GM04503 (cell line): ENCODE measurements at places on chromosomes 7 and 10.

- no peak for DNase-seq
Observed at GRCh38 chr7:75892634-75893272, 13.9 kb downstream of the RHBDD2 start.

- DNase-seq: no peak
Observed at GRCh38 chr7:36814311-36814710, 90.0 kb upstream of the AOAH start.

DNA sequence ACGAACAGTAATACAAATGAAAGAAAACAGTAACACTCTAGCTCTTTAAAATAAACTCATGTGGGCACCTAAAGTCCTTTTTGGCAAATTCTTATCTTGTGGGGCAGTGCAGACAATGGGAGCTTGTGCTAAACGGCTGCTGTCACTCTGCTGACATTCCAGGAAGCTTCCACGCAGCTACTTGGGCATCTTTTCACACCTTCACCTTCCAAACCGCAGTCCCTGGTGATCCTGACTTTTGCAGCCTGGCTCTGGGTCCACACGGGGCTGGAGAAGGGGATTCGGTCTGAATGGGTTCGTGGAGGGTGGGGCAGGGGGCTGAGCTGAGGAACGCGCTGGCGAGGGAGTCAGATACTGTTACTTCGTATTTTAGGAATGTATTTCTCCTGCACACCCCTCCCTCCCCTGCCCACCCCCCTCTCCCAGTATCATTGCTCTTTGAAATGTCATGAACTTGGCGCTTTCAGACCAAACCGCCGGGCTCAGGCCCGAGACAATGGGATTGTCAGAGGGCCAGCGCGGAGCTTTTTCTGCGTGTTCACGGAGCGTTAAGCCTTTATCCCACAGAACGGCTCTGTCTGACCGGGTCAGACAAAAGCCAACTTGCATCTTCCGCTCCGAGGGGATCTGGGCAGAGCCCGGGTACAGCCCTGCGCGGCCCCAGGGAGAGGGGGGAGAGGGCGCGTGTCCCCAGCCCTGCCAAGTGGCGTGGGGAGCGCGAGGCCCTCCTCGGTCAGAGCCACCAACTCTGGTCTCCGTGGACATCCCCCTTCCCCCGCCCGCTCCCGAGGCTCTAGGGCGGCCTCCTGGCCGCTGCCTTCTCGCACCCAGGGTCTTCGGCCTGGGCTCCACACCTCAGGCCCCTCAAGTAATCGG lies 76.7 kb upstream of the EN2 start:
- DNase-seq: no peak

- no peak for DNase-seq
Observed at GRCh38 chr10:132612571-132613504, 75.3 kb downstream of the INPP5A start.

- no peak for DNase-seq
Observed at GRCh38 chr7:142891490-142892082, 6.0 kb upstream of the TRPV6 start.

GRCh38 chr10:58511765-58512490 lies 744 bp upstream of the BICC1 start:
- no peak for DNase-seq

DNA sequence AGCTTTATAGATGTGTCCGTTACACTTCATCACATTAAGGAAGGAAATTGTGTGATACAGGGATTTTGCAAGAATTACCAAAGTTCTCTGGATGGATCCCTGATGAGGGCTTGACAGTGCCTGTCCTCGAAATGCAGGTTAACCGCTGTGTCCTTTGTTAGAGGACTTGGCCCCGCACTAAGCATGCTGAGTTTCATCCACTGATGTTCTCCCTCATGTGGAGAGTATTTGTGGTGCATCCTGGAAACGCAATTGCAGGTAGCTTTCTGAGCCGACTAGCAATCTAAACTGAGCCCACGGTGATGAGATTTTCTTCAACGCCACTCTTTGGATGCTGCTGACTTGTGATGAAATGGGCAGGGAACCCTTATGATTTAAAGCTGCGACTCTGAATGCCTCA lies 71.9 kb upstream of the STK17A start:
- DNase-seq: no peak

GRCh38 chr7:132531562-132531961 lies 44.7 kb downstream of the PLXNA4 start:
- no peak for DNase-seq

DNA sequence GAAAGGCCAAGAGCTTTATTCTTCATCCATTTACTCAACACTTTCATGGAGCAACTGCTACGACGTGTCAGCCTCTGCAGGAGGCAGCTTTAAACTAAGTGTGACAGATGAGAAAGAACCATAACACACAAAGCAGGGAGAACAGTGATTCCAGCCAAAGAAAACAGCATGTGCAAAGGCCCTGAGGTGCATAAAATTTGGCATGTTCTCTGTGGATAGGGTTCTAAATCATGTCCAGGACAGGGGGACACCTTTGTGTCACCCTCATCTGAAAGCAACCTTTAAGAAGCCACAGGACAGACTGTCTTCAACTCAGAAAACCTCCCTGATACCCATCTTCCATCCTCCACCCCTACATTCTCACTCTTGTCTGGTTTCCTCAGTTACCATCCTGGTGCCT lies 116.6 kb downstream of the KCNMA1 start:
- no peak for DNase-seq

DNA sequence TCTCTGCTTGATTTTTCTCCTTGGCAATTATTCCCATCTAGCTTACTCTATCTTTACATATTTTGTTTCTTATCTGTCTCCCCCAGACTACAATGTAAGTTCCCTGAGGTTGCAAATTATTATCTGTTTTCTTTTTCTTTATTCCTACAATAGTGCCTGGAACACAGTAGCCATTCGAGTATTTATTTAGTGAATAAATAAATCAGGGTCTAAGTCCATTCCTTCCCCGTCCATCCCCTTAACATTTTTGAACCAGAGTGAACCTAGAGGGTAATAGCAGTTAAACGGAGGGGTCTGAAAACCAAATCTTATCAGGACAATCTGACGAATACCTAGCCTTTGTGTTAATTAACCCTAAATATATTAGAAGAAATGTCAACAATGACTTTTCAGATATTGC lies 252.8 kb upstream of the YAE1 start:
- no peak for DNase-seq

GRCh38 chr7:518630-519483 lies 789 bp downstream of the PDGFA start:
- DNase-seq: no peak

- no peak for DNase-seq
Observed at GRCh38 chr10:89302625-89303024, 779 bp downstream of the IFIT2 start.
